ENCODE measurements at places on chromosomes 1 and 21.

DNA sequence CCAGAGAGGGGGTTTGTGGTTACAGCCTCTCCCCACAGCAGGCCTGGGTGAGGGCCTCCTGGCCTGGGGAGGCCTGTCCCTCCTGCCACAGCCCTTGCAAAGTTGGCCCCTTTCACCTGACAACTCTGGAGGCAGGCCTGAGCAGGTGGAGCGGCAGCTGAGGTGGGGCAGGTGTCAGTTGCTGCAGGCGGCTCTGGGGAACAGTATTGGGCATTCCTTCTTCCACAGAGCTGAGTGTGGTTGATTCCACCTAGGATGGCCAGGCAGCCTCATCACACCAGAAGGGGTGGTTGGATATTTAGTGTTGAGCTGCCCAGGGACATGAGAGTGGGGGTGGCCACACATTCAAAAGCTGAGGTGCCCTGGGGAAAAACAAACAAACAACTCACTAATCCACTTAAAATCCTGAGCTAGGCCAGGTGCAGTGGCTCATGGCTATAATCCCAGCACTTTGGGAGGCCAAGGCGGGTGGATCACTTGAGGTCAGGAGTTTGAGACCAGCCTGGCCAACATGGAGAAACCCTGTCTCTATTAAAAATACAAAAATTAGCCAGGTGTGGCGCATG is 31.1 kb downstream of the PIGP start:
- DNase-seq: no peak

- no peak for DNase-seq
Observed at GRCh38 chr1:151891512-151891911, 17.8 kb downstream of the THEM4 start.

GRCh38 chr1:206975306-206975705 is 5.0 kb upstream of the FCAMR start:
- no peak for DNase-seq

DNA sequence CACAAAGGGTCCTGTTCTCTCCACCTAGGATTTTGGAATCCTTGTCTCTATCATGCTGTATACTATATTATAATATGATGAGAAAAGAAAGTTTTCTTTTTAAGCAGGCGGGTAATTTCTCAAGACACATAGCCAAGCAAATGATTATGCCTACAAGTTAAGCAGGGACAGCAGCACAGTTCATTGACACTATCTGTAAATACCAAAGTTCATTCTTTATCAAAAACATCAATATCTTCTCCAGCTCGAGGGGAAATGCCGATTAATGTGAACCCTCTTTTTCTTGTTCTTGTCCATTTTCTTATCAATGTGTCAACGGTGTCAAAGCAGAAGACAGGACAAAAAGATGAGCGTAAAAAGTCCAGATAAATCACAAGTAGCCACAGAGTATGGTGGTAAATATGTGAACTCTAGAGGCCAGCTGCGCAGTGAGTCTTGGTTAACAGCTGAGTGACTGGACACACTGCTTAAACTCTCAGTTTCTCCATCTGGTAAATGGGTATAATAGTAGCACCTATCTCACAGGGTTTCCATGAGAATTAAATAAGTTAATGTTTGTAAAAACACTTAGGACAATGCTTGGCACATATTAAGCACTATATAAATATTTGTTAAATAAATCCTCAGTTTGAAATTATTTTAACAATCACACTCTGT is 30.9 kb downstream of the LPAR3 start:
- no peak for DNase-seq

GRCh38 chr1:166855558-166855957 is 16.3 kb downstream of the POGK start:
- no peak for DNase-seq

DNA sequence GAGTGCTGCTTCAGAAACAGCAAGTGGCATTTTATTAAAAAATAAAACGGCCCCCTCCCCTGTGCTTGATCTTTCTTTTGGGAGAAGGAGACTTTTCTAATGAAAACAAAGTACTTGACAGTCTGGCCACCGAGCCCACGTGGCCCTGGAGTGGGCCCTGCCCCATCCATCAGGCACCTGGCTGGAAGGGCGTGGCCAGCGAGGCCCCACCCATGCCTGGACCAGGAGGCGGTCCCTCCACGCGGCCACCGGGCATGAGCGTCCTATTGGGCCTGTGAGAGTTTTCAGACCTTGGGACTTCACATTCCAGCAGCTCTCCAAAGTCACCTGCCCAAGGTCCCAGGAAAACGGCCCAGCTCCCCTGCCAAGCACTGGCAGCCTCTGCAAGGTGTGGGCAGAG is 144.7 kb downstream of the CASZ1 start:
- DNase-seq: no peak

- no peak for DNase-seq
Observed at GRCh38 chr1:34164771-34165391, at the start of gene CSMD2. Gene CSMD2 (minus strand): TSS chr1:34165230. CDS start chr1:34165097, 133 bp downstream.

GRCh38 chr1:103058391-103058790 is 49.9 kb downstream of the COL11A1 start:
- no peak for DNase-seq

- no peak for DNase-seq
Observed at GRCh38 chr1:15020943-15021745, 132.4 kb upstream of the TMEM51 start.

DNA sequence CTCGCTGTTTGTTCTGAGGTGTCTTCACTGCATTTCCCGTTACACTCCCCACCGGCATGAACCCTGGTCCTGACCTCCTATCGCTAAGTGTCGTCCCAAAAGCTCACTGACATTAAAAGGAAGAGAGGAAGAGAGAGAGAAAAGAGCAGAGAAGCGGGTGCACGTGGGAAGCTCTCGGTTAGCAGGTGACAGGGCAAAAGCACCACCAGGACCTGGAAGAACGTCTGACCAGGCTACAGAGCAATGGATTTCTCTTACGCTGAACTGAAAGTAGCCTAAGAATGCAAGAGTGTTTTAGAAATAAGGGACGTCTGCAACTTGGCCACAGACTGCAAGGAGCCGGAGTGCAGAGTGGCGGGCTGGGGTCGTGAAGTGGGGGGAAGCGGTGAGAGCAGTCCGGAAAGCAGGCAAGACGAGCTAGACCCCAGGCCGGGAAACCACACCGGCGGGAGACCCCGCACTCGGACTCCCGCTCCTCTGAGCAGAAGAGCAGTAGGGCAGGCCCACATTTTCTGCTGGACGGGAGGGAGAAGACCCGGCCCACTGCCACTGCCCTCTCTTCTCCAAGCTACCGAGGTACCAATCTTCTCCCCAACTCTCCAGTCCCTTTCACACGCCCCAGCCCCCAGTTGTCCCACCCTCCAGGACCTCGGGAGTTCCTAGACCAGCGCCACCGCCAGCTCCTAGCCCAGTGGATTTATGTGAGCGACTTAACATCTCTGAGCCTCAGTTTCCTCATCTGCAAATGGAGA is 8.3 kb upstream of the MPZL1 start:
- DNase-seq: no peak

- no peak for DNase-seq
Observed at GRCh38 chr1:101730559-101730958, 266.2 kb downstream of the OLFM3 start.

- no peak for DNase-seq
Observed at GRCh38 chr1:2205191-2205952, 10.8 kb upstream of the FAAP20 start.

DNA sequence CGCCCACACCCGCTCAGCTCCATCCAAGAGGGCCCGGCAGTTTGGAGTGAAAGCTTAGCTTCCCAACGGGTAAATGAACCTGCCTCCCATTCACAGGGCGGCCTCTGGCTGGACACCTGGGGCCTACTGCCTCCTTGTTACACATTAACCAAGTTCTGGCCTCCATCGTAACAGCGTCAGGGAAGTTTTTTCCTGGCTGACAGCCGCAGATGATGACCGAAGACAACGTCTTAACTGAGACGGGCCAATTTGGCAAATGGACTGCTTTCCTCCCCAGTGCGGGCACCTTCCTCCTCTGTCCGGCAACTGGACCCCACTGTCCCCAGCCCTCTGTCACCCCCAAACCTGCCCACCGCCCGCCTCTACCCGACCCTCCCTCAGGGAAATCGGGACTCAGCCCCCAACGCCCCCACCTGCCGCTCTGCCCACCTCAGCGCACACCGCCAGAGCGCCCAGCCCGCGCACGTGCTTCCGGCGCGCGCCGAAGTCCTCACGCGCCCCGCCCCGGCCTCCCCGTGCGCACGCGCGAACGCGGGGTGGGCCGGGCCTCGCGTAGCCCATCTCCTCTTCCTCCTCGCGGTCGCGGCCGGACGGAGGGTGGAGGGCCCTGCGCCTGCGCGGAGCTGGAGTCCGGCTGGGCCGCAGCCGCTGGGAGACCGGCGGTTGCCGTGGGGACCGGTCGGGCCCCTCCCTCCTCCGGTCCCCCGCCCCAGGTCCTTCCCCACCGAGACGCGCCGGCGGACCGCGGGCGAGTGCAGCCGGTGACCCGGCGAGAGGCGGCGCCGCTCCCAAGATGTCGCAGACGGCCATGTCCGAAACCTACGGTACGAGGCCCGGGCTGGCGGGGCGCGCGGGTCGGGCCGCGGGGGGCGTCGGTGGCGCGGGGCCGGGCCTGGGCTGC is at the start of gene RAB4A:
Gene RAB4A (plus strand): TSS at position 565 of the 901 bp plus-strand sequence. CDS start 229 bp downstream, at position 794.
- peak; percentile 15 for DNase-seq

- DNase-seq: no peak
Observed at GRCh38 chr1:108685529-108685928, 6.6 kb upstream of the PRPF38B start.

DNA sequence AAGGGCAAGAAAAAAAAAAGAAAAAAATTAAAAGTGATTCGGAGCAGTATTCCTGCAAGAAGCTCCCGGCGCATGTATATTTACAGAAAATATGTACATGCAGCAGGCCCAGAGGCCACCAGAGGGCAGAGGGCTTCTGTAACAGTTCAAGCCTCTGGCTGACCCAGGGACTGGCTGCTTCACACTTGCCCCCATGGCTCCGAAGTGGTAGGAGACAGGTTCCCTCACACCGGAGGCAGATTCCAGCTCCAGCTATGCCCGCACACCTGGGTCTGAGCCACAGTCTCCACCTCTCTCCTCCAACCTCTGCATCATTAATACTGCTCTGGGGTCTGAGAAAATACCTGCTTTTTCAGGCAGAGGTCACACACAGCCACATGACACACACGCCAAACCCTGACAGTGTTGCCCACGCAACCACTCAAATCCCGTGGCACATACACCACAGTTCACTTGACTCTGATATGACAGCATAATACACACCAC is 2.2 kb upstream of the ARHGAP30 start:
- DNase-seq: no peak

GRCh38 chr1:224447251-224447650 is 12.7 kb upstream of the WDR26 start:
- DNase-seq: no peak

GRCh38 chr1:227934476-227935313 is 13.0 kb downstream of the WNT9A start:
- no peak for DNase-seq

GRCh38 chr1:14259191-14259757 is 339.2 kb upstream of the KAZN start:
- DNase-seq: no peak

- DNase-seq: no peak
Observed at GRCh38 chr1:154747740-154748404, 122.2 kb downstream of the KCNN3 start.

DNA sequence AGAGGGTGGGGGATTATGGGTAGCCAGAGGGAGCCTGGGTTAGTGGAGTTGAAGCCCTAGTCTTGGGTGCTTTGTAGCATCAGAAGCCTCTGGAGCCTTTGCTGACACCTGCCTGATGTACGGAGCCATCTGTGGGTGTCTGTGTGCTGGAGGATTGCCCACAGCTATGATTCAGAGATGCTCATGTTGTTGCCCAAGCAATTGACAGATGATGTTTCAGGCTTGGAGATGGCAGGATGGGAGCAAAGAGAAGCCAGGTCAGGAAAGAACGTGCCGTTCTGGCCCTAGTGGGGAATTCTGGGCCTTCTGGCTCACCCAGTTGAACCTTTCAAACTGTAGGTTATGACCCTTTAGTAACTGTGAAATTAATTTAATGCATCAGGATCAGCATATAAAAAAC is 27.6 kb downstream of the COQ8A start:
- DNase-seq: no peak

GRCh38 chr21:39681845-39682244 is 63.1 kb upstream of the IGSF5 start:
- no peak for DNase-seq

- DNase-seq: no peak
Observed at GRCh38 chr21:25273959-25274358, 333.3 kb downstream of the MRPL39 start.

DNA sequence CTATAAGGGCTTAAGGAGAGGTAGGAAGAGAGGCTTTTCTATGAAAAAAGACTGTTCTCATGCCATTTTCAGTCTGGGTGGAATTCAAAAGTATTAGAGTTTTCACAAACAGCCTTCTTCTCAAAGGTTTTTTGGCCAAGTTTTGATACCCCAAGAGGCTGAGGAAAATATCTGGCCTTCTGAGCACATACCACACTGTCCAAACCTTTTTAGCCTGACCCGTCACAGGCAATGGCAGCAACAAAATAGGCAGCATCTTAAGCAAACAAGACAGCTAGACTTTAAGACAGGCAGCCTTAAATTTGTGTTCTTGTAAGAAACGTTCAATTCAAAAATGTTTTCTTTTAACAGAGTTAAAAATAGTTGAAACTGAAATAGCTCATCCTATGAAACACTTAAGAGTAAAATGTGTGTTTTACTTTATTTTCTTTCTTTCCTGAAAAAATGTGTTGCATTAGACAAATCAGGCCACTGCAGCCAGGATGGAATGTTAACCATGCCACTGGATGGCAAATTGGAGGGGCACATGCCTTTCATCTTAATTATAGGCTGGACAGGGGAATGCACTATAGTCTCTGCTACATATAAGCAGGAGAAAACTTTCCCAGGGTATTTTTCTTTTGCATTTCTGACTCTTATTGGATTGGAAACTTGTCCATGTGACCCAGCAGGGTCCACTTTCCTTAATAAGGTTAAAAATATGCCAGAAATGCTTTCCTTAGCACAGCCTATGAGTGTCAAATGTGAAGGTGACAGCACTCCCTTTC is 315.0 kb downstream of the TGFB2 start:
- no peak for DNase-seq

- DNase-seq: no peak
Observed at GRCh38 chr1:108100148-108100547, 100.0 kb downstream of the SLC25A24 start.

DNA sequence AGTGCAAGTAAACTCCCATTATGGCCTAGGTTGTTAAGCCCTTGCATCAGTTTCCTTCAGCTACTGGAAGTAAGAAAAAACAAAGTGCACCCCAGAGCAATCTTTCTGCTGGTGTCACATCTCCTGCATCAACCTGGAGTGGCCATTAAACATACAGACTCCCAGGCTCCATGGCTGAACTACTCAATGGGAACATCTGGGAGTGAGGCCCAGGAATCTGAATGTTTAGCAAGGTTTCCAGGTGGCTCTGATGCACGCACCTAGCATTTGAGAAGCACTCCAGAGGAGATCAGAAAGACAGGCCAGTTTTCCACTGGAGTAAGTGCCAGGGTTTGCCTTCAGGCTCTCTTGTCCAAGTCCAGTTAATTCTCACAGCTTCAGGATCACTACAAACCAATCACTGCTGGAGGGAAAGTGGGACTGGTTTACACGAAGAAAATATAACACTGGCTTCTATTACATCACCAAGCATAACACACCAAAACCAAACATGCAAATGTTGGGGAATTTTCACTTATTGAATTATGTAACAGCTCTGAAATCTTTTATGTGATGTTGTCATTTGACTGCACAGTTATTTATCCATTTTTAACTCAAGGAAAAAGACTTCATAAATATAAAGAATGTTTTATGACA is 22.3 kb upstream of the ABCA4 start:
- DNase-seq: no peak

GRCh38 chr1:197139169-197139568 is 7.3 kb downstream of the ASPM start:
- no peak for DNase-seq

Data from cortex of kidney (tissue), 1 donor.